RWPE1 (cell line): ENCODE measurements at places on chromosomes 11 and 22.

GRCh38 chr11:1652771-1653540 lies 23.4 kb downstream of the KRTAP5-5 start:
- DNase-seq, result peak; percentile 77

DNA sequence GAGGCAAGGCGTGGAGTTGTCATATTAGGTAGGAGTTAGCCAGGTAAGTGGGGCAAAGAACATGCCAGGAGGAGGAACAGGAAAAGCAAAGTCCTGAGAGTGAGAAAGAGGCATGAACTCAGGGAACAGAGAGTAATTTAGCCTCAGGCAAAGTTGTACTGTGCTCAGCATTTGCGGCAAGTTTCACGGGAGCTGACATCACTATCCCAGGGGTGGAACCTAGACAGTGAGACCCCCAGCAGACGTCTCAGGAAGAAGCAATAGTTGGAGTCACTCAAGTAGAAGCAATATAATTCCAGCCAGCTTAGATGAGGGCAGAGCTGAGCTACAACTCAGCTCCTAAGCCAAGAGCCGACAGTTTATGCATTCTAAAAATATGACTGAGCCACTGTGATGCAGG lies 426.0 kb upstream of the ISX start:
- no peak for DNase-seq

- no peak for DNase-seq
Measured at GRCh38 chr11:6565988-6566703, 37.3 kb downstream of the RRP8 start.

DNA sequence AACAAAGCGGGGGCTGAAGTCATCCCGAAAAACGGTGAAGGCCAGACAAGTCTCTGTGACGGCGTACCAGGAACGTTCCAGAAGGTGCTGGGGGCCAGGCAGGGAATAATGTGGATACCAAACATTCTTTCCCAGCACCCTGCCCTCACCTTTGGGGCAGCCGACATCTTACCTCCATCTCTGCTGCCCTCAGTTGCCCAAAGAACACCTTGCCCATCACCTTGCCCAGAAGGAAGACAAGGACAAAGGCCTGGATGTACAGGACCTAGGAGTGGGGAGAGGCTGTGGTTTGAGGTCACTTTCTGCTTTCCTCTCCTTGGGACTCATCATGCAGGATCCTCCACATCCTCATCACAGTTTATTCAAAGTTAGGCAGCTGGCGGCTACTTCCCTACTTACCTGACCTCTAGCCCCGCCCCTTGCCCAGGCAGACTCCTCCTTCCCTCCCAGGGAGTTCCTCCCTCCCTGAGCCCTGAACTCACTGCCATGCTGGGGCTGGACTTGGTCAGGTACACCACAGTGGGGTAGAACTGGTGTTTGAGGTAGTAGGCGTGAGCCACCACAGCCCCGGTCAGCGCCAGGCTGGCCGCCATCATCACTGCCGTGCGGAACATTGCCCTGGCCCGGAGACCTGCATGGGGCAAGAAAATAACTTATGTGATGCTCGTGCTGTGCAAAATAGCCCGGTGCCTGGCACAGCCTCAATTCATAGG lies 1.2 kb downstream of the SYVN1 start:
- peak; percentile 78 for DNase-seq

- no peak for DNase-seq
Measured at GRCh38 chr11:45657496-45658260, 7.7 kb downstream of the CHST1 start.

DNA sequence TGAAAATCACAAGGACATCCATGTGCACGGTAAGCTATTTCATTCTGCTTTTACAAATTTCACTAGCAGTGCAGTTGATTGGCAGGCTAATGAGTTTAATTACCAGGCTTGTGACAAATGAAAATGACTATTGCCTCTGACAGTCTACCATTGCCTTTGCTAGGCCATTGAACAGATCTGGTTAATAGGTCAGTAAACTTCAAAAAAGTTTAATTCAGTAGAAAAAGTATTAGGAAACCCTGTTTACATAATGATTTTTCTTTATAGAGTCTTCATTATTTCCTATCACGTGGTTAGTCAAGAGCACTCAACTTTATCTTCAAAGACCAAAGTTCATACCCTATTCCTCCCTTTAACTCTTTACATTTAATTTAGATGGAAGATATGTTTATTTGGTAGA lies 77.0 kb downstream of the PRMT3 start:
- DNase-seq, result no peak

DNA sequence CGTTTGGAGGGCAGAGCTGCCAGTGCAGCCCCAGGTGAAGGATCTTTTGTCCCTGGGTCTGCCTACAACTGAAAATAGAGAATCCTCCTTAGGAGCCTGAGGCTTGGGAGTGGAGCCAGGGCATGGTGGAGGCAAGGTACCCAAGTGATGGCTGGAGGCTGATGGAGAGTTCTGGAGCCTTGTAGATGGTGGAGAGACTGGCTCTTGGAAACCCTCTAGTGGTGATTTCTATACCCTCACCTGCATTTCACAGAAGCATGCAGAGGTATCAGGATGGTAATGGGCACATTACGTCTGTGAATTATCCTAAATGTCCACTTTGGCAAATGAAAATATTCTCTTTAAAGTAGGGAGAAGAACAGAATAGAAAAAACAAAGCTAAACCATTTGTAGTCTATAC lies 44.4 kb downstream of the INSC start:
- peak; percentile 41 for DNase-seq

GRCh38 chr11:96127596-96127959 lies 203.7 kb upstream of the MTMR2 start:
- DNase-seq, result no peak

DNA sequence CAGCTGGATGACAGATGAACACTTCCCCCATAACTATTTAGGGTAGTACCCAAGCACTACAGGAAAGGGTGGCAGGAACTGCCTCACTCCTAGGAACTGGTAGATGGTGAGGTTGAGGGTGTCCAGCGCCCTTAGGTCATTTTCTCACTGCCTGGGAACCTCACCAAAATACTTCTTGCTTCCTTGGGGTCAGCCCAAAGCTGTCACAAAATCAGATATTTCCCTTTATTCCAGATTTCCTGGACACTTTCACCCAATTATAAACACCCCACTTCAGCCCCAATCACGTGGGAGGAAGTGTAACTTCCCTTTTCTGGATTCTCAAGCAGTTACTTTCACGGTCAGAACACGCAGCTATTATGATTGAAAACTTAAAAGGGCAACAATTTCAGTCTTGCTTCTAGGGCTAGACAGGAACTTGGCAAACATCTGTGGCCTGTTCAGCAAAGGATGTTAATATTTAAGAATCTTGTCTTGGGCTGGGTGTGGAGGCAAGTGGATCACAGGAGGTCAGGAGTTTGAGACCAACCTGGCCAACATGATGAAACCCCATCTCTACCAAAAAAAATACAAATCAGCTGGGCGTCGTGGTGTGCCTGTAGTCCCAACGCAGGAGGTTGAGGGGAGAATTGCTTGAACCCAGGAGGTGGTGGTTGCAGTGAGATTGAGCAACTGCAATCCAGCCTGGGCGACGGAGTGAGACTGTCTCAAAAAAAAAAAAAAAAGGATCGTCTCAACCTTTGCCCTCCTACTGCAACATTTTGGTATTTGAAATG lies 4.0 kb downstream of the FTH1 start:
- no peak for DNase-seq

GRCh38 chr11:62853279-62853965 lies 14.0 kb upstream of the WDR74 start:
- no peak for DNase-seq

DNA sequence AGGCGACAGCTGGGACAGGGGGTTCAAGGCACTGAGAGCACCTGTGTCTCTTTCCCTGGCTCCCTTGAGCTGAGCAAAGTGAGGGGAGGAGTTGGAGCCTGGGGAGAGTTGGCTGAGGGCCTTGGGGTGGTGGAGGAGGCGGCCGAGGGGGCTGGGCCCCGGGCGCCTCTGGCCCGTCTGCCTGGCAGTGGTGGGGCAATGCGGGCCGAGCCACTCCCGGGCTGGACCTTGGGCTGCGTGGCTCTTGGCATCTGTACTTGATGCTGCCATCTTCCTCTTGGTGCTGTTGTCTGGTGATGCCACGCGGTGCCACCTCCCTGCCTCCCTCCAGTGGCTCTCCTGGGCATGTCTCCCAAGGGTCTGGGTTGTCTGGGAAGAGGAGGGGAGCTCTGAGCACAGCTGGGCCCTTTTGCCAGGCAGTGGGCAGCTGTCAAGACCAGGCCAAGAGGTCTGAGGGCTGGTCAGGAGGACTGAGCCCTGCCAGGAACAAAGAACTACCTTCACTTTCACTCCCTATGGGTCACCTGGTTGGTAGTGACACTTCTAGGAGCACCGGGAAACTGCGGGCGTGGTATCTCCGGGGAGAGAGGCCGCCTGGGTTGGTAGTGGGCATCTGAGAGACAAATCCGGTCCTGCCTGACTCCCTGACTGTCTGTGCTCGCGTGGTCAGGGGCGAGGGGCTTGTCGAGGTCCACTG lies 1.3 kb downstream of the GRIK4 start:
- no peak for DNase-seq

DNA sequence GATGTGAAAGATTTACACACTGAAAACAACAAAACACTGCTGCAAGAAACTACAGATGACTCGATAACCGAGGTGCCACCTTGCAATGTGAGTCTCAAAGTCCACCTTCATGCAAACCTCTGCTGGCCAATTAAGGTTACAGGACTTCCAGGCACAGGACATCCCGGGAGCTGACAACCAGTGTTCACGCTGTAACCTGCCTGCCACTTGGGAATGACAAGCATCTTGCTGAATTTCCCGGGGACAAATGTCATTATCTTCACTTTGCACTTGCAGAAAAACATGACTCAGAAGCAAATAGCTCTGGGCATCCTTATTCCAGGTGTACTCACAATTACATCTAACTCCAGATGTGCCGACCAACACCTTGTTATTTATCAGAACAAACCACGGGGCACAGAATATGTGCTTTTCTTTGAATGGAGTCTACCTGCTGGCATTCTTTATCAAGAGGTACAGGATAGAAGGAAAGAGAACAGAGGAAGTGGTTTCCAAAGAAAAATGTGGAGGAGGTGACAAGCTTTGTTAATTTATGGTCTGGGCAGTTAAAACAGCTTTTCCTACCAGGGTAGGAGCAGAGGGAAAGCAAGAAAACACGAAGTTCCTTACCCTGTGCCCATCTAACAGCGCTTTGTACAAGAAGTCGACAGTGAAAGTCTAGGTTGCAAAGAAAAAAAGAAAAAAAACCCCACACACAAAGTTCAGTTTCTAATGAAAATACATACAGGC lies 72.3 kb downstream of the SHANK2 start:
- DNase-seq, result no peak
